Motor neuron (in vitro differentiated cells): ENCODE measurements at places on chromosomes 6 and 20. TPM values are rescaled to one million over a fixed set of nuclear protein-coding genes. Genes with fewer than 3 reads are reported as not detected.

The RIPOR2 gene
- 20.4 and 25.9 TPM in 2 replicates for total RNA-seq

The BNIP5 gene
- total RNA-seq, result 0.05 TPM in 1 of 2 replicates, not detected in the other

The RSPO3 gene
- total RNA-seq, result 0.09 and 0.16 TPM in 2 replicates

The RIMS1 gene
- total RNA-seq, result 0.19 TPM in 1 of 2 replicates, not detected in the other

The ASCC3 gene
- 71.2 and 86.7 TPM in 2 replicates for total RNA-seq

The AKIRIN2 gene
- total RNA-seq, result 38.5 and 44.8 TPM in 2 replicates

The LPIN3 gene
- total RNA-seq, result 9.0 and 9.7 TPM in 2 replicates

The PIM1 gene
- 22.6 and 23.1 TPM in 2 replicates for total RNA-seq

The IYD gene
- 0.05 and 0.19 TPM in 2 replicates for total RNA-seq
